ENCODE measurements at places on chromosomes 1 and 21.

DNA sequence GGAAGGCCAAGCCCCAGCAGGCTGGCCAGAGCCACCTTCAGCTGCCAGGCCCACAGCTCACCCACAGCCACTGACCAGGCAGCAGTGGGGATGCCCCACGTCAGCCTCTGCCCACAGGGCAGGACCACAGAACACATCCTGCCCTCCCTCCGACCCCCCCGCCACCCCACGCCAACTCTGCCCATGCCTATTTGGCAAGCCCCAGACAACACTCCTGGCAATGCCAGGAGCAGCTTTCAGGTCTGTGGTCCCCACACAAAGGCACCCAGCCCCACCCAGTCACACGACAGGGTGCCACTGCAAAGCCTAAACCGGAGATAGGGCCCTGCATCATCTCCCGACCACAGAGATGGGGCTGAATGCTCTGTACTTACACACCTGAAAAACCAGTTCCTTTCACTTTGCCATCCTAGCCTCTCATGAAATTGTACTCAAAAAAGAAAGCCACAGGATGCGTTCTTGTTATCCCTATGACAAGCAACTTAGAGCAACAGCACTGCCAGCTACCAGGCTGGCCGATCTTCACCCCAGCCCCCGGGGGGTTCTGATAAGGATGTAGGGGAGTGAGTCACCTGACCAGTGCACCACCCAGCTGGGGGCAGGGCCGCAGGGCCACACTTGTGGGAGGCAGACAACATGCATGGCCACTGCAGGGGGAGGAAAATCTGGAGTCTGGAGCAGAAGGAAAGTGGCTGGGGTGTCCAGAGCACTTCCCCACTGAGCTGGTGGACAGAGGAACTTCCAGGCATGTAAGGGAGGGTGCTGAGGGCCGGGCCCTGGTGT is 36.2 kb downstream of the UBE2G2 start:
- no peak for DNase-seq

DNA sequence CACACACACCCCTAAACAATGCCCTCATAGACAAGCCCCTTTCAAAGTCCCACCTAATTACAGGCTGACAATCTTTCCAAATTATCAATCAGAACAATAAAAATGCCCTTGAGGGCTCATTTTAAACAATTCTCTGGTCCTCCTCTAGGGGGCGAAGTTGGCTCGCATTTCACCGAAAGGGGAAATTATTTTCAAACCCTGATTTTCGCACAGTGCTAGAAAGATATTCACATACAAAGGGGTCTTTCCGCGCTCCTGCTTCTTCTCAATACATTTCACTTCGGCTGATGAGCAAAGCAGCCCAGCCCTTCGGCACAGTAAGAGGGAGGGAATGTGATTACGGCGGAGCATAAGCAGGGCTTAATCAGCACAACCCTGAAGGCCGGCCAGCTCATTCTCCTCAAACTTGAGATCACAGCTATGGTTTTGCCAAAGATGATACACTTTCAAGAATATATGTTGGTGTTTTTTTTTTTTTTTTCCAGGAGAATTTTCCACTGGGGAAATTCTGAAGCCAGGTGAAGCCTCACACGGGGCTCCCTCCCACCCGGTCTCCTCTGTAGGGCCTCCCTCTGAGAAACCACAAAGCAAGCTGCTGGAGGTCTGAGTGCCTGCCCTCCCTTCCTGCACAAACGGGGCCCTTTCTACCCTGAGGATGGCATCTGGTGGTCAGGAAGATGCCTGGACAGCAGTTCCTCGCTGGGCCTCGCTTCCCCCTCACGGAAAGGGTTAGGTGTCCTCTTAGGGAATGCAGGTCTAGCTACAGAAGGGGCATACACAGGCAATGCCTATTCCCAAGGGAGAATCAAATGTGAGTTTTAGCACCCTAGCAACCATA is 66.9 kb downstream of the GNG12 start:
- no peak for DNase-seq

GRCh38 chr1:40622936-40623629 is 42.4 kb downstream of the RIMS3 start:
- no peak for DNase-seq

- peak; percentile 19 for DNase-seq
Measured at GRCh38 chr1:64956733-64957441, 9.5 kb downstream of the JAK1 start.

GRCh38 chr1:34131396-34132160 is 33.5 kb downstream of the CSMD2 start:
- DNase-seq: no peak

GRCh38 chr1:89310505-89310904 is 37.8 kb upstream of the GBP5 start:
- no peak for DNase-seq

DNA sequence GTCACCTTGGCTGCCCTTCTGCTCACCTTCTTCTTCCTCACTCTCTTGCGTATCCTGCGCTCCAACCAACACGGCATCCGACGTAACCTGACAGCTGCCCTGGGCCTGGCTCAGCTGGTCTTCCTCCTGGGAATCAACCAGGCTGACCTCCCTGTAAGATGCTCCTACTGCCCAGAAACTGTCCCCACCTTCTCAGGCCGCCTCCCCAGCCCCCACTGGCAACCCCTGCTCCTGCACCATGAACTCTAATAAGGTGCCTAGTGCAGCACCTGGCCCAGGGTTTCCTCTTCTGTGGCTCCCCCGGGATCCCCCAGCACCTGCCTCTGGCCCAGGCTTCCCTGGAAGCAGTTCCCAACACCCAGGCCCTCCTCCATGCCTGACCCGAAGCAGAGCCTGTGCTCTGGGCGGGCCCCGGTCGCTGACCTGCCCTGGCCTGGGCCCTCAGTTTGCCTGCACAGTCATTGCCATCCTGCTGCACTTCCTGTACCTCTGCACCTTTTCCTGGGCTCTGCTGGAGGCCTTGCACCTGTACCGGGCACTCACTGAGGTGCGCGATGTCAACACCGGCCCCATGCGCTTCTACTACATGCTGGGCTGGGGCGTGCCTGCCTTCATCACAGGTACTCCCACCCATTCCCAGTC is 12.8 kb downstream of the PSRC1 start:
- no peak for DNase-seq

DNA sequence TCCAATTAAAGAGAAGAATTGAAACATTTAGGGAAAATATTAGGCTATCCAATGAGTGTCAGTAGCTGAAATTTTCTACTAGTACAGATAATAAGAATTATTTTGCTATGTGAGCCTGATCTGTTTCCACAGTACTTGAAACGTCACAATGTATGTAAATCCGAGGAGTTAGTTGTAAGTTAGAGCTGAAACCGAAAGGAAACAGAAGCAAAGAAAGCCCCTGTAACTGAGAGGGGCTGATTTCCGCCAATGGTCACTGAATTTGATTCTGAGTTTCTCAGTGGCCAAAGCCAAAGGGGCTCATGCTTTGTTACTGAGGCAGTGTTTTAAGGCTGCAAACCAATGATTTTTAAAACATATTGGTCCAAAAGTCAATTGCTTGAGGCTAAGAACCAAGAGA is 168.3 kb upstream of the DUSP10 start:
- DNase-seq: no peak

GRCh38 chr1:110438893-110439292 is 12.1 kb upstream of the PROK1 start:
- DNase-seq: no peak

DNA sequence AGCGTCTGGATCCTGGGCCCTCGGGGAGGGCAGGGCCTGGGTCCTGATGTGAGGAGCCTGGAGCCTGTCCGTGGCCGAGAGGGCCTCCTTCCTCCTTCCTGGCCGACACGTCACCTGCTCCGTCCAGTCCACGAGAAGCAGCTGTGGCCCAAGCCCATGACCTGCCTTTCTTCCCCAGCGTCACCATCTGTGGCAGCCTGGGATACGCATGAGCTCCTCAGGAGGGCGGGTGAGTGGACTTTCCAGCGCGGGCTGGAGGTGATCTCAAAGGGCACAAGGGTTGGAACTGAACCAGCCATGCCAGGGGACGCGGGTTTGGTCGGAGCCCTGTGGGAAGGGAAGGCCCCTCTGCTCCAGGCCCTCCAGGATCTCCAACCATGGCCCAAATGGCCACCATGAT is 90.4 kb downstream of the DHRS3 start:
- no peak for DNase-seq

DNA sequence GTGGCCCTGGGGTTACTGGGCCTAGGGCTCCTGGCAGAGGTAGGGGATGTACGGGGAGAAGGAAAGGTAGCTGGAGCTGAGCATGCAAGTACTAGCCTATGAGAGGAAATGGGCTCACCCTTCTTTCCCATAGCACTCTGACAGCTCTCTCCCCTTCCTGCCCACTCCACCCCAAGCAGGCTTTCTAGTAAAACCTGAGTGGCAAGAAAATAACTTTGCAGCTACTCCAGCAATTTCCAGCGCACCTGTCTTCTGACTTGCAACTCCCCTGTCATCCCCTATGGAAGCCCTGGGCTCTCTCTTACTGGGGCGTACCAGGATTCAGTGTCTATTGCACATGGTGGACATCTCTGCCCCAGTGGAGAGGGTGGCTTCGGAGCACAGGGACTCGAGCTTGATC is 6.7 kb upstream of the IVL start:
- DNase-seq: no peak

- no peak for DNase-seq
Measured at GRCh38 chr21:46546799-46547198, 58.1 kb downstream of the S100B start.

GRCh38 chr1:83931658-83932253 is 67.2 kb downstream of the TTLL7 start:
- no peak for DNase-seq
